ENCODE measurements at places on chromosomes 1 and 21.

- DNase-seq, result no peak
Measured at GRCh38 chr21:45548711-45549491, 6.7 kb upstream of the SLC19A1 start.

GRCh38 chr21:40049031-40049930, 182.0 kb downstream of the PCP4 start:
- no peak for DNase-seq

DNA sequence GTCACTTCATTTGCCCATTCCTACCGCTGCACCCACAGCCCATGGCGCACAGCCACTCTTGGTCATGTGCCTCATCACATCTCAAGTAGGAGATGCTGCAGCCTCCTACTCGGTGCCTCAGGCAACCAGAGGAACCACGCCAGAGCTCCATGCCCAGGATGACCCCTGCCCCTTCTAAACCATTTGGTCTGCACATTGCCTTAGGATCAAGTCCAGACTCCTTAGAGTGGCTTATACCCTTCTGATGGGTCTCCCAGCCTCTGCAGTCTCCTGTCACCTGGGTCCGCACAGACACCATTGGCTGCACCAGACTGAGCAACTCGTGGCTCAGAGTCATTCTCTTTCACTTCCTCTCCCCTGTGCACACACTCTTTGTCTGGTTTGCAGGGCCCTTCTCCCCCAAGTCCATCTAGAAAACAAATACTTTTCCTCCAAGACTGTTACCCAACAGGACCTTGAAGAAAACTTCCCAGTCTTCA, 2.2 kb upstream of the ADORA3 start:
- no peak for DNase-seq

- DNase-seq, result no peak
Measured at GRCh38 chr1:202014060-202014459, 3.7 kb downstream of the ELF3 start.

- no peak for DNase-seq
Measured at GRCh38 chr1:88462096-88462487, 222.0 kb upstream of the PKN2 start.

Data from GM04503 (cell line).